ENCODE measurements at places on chromosomes 12 and 14.

DNA sequence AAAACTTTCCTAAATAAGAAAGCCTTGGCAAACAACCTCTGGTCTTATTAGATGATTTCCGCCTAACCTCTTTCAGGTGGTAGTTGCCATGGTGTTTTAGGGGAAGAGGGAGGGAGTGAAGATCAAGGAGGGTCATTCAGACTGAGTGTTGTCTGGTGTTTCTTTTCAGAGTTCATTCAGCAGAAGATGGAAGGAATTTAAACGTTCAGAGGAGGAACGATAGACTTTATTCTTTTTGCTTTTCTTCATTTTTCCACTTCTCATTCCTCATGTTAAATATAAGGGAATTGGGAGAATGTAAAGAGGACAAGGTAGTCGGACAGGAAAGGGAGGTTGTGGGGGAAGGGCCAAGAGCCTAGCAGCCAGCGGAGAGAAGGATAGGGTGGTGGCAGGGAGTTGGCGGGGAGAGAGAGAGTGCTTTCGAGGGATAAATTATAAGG lies 17.4 kb upstream of the SALL2 start:
- DNase-seq: no peak

DNA sequence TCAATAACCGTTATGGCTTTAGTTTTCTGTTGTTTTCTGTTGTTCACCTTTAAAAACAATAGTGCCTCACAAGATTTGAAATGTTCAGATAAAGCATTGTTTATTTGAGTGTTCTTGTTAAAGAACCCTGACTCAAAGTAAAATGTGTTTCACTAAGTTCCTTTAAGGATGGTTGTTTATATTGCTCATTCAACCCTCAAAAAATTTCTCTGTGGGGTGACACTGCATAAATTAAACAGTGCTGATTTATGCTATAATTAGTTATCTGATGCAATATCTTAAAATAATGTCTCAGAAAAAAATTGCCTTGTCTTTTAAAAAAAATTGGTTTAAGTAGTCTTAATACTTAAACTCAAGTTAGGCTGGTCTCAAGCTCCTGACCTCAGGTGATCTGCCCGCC lies 775.1 kb downstream of the FLRT2 start:
- no peak for DNase-seq

- no peak for DNase-seq
Observed at GRCh38 chr12:27521066-27521465, 2.9 kb upstream of the PPFIBP1 start.

GRCh38 chr12:123075646-123076171 lies 75.2 kb downstream of the PITPNM2 start:
- peak; percentile 18 for DNase-seq

GRCh38 chr12:116459011-116459875 lies 99.9 kb upstream of the MAP1LC3B2 start:
- no peak for DNase-seq

GRCh38 chr12:40157336-40157735 lies 51.5 kb upstream of the SLC2A13 start:
- DNase-seq: no peak

DNA sequence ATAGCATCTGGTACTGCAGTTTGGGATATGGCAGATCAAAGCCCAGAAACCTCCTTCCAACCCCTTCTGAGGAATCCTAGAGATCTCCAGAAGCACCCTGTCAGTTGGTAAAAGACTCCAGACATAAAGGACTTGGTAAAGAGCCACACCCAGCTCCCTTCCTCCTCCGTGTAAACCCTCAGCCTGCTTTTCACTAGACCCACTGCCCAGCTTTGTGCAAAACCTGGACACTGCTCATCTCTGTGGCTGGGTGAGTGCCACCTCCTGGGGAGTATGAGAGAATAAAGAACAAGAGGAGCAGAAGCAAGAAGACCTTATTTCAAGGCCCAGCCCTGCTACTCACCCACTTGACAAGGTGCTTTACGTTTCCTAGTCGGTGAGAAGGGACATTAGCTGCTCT lies 33.0 kb downstream of the ANO2 start:
- DNase-seq: no peak

GRCh38 chr14:50085570-50086320 lies 30.6 kb downstream of the VCPKMT start:
- no peak for DNase-seq

- DNase-seq: peak; percentile 55
Observed at GRCh38 chr12:63151623-63152320, 771 bp upstream of the AVPR1A start.

DNA sequence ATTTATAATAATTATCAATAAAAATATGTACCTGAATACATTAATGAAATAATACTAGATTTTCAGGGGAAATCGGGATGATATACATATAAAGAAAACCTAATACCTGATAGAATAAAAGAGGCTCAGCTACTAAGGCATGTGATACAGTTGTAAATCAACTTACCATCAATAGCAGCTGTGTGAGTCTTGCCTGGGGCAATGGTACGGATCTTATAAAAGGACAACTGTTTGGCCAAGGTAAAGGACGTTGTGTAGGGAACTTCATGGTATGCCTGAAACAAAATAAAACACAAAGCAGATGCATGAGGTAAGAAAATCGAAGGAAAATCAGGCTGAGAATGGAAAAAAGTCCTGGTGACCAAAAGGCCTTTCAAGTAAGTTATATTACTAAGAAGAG lies 25.4 kb downstream of the NEK9 start:
- DNase-seq: no peak

GRCh38 chr14:23228812-23229211 lies 8.9 kb upstream of the RNF212B start:
- DNase-seq: no peak

Measured in neural crest cell (in vitro differentiated cells).